ENCODE measurements at places on chromosomes 5 and 9.

DNA sequence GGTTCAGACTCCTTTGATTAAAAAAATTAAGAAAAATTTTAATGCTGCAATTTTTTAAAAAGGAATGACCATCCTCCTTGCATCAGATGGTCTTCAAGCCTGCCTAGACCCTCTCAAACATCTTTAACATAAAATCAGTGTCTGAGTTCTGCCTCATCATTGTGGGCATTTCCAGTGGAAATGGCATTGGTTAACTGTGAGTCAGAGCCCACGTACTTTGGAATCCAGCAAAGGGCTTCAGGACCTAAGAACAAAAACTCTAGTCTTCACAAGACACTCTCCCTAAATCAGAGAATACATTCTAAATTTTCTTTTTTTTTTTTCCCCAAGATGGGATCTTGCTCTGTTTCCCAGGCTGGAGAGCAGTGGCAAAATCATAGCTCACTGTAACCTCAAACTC is 9.4 kb upstream of the C5orf15 start:
- DNase-seq = no peak

- DNase-seq = no peak
Measured at GRCh38 chr5:109652096-109652495, 37.6 kb upstream of the MAN2A1 start.

DNA sequence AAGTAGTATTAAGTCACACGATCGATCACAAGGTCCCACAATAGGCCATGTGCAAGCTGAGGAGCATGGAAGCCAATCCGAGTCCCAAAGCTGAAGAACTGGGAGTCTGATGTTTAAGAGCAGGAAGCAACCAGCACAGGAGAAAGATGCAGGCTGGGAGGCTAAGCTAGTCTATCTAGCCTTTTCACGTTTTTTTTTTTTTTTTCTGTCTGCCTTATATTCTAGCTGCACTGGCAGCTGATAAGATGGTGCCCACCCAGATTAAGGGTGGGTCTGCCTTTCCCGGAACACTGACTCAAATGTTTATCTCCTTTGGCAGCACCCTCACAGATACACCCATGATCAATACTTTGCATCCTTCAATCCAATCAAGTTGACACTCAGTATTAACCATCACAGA is 6.5 kb downstream of the PPIP5K2 start:
- no peak for DNase-seq

- no peak for DNase-seq
Measured at GRCh38 chr5:37370550-37370863, 399 bp downstream of the NUP155 start.

GRCh38 chr9:124035001-124035650 is 23.6 kb downstream of the LHX2 start:
- no peak for DNase-seq

DNA sequence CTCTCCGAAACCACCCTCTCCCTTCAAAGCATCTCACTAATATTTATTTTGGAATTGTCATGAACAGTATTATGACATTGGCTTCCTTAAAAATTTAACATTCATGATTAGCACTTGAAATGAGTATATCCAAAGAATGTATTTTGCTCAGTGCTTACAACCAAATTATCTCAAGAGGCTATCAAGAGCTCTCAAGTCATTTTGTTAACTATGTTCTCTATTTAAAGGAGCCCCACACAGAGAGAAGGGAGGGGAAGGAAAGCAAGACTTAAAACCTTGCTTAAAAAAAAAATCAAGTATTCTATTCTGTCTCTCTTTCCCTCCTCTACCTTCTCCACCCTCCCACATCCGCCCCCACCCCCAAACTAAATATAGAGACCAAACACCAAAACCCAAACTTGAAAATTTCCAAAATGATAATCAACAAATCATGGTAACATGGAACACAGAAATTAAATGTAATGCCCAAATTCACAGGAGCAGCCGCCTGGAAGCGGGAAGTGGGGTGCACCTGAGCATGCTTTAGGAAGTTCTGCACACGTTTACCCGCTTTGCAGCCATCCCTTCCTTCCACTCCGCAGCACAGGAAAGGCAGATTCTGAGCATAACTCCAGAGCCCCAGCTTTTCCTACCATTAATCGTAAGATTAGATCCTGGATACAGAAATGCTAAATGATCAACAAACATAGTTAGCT is 66.9 kb downstream of the EBF1 start:
- DNase-seq = no peak

DNA sequence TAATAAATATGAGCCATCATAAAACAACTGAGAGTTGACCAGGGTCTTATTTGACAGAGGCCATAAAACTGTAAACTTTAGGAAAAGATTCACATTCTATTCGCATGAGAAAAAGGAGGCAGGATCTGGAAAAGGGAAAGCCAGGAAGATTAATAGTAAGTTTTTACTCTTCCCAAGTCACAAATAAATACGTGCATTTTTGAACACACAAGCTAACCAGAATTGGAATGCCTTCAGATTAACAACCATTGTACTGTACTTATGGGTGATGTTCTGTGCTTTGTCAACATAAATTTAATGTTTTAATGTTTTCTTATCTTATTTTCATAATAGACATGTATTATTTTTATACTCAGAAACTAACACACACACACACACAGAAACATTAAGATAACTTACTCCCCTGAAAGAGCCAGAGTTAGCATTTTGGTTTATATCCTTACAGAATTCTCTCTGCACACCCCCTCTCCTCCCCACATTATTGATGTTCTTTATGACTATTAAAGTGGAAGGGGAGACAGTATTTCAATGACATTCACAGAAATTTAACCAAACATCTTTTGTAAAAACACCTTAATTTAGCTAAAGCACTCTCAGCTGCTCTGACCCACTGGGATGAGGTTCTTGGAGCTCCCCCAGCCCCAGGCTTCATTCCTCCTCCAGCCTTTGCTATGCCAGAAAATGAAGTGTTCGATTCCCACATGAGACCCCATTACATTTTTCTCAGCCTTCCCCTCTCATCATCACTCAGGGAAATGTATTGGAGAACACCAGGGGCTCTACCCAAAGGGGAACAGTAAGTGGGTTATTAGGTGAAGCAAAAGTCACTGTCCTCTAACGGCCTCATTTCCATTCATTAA is 155.5 kb downstream of the ESM1 start:
- no peak for DNase-seq

DNA sequence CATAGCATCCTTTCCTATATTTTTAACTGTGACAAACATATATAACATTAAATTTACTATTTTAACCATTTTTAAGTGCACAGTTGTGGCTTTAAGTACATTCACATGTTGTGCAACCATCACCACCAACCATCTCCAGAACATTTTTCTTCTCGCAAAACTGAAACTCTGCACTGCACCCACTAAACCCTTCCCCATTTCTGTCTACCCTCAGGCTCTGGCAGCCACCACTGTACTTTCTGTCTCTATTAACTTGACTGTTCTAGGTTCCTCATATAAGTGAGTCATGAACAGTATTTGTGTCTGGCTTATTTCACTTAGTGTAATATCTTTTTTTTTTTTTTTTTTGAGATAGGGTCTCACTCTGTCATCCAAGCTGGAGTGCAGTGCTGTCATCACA is 25.5 kb downstream of the KCNMB1 start:
- DNase-seq = no peak

- DNase-seq = no peak
Measured at GRCh38 chr9:113520109-113520642, 56.6 kb downstream of the RGS3 start.

- DNase-seq = no peak
Measured at GRCh38 chr9:113350937-113351336, 1.6 kb downstream of the BSPRY start.

DNA sequence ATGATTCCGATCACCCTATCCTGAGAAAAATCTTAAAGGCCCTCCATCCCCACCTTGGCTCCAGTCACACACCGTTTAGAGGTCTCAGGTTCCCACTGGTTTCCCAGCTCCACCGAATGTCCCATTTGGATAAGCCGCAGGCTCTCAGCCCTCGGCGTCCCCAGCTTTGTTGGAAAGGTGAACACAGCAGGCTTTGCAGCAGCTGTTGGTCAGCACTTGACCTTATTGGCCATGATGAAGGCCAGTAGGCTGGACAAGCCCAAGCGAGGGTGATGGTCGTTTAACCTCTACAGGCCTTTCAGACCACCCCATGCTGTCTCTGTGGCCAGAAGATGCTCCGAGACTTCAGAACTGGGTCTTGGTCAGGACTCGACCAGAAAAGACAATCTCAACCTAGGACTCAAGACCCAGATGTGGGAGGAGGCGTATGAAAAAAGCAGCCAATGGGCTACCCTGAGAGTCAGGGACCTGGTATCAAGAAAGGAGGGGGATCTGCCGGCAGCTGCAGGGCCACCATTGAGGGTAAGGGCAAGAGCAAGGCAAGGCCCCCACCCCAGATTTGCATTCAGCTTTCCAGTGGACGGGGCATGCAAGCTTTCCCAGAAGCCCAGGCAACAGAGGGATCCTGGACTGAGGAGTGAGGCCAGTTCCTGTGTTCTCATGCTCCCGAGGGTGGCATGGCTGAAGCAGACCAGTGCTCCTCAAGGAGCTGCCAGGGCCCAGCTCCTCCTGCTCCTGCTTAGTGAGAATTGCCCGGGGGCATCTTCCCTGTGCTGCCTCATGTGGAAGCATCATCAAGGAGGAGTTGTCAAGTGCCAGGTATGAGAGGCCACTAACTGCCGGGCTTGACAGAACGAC is 13.4 kb downstream of the UBE2QL1 start:
- DNase-seq = no peak

- no peak for DNase-seq
Measured at GRCh38 chr5:177066224-177066623, 20.5 kb upstream of the FGFR4 start.

DNA sequence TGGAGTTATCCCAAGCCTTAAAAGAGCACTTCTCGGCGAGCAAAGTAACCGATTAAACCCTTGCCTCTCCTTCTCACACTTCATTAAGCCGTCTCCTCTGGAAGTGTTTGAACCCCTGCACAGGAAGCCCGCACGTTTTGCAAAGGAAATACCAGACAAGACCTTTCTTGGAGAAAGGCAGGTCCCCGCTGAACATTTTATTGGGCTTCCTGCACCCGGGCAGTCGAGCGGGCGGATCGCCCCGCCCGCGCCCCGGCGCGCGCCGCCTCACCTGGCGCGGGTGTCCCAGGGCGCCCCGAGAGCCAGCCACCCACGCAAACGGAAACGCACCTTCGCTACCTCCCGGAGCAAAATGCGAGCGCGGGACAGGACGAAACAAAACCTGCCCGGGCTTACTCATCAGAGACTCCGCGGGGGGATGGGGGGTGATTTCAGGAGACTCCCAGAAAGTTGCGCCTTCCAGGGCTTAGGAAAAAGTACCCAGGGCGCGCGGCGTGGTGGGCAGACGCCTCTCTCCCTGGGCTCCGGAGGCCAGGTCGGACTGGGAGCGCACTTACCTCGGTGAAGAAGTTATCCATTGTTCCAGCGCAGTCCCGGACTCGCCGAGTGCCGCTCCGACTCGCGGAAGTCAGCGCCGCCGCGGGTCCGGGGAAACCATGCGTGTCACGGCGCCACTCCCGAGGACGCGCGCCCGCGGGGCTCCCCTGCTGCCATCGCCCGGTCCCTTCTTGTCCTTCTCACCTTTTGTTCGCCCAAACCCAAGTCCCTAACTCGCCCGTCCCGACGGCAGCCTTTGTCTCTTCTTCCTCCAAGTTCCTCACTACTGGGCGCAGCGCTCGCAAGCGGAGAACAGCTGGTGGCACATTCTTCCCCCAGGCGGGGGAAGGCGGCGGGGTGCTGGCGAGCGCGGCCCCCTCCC is 598 bp downstream of the MYO10 start:
- no peak for DNase-seq

DNA sequence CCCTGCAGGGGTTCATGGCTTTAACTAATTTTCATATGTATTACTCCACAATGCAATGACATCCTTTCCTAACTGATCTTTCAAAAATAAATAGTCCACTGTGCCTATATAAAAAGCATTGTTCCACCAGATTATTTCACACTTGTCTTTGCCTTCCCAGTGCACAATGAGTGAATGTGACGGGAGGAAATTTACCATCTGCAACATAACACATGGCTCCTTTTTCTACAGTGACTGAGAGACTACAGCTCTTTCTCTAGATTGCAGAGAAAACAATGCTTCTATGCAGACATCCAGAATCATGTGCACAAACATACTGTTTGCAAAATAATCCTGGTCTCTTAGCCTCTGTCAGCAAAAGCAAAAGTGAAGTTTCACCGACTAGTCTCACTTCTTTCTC is 483.7 kb upstream of the PIK3R1 start:
- DNase-seq = no peak

DNA sequence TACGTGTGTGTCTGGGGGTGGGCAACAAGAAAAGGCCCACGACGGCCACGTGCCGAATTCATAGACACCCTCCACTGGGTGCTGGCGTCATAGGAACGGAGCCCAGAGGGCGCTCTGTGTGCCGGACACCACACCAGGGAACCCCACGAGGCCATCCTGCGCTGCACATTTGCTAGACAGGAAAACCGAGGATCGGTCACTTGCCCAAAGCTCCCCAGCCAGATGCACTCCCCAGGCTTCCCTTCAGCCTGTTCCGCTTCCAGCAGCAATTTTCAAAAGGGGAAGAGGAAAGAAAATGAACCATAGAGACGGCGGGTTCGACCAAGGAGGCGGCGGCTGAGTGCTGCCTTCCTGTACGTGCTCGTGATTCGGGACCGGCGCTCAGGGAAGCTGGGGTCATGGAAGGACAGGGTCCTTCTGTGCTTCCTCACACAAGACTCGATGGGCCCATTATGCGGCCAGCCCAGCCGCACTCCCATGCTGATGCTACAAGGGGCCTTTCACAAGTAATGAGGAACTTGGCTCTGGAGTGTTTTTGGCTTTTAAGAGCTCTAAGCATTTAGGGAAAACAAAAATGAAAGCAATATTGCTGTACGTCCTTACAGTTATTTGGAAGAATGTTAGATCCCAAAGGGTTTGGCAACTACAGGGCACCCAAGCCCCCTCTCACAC is 124.6 kb upstream of the SARDH start:
- DNase-seq = no peak

DNA sequence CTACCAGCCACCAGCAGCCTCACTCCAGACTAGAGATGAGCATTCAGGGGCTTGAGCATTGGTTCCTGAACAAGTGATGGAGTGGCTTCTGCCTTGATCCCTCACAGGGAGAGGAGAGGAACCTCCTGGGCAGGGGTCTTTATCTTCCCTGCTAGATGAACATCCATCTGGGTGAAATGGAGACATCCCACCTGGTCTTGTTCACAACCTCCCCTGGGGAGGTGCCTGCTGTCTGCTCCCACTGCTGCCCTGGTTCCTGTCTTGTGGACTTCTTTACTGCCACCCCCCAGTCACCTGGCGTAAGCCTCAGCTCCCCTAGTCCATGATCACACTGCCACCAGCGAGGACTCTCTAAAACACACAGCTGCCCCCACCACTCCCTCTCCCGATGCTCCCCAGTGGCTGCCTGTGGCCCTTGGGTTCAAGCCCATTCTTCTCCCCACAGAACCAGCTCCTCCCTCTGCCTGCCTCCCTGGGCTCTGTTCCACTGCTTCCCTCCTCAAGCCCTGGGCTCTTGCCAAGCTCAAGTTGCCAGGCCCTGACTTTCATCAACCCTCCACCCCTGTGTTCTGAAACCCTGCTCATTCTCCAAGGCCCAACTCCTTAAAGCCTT is 51.5 kb downstream of the COL15A1 start:
- no peak for DNase-seq

GRCh38 chr5:13478831-13479465 is 465.5 kb downstream of the DNAH5 start:
- peak; percentile 77 for DNase-seq
